ENCODE measurements at places on chromosomes 5 and 9. TPM values are rescaled to one million over a fixed set of nuclear protein-coding genes. Genes with fewer than 3 reads are reported as not detected.

The ZMAT2 gene
- 31.4 TPM for total RNA-seq

The GLDC gene
- total RNA-seq = not detected

DNA sequence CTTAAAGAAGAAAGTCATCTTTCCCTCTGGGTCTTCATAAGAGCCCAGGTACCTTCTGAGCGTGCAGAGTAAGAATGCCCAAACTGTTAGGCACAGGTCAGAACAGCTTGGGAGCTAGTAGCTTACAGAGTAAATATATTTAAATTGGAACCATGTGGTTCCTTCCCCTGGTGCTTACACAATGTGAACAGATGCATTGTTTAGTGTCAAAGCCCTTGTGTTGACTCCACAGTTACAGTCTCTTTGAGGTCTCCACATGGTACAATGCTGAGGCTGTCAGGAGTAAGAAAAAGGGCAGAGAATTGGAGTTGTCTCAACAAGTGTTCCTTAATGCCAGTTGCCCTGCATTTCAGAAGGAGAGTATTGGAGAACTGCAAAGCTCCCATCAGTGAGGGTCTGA lies 188.5 kb downstream of the PAPPA start:
- no peak for DNase-seq

DNA sequence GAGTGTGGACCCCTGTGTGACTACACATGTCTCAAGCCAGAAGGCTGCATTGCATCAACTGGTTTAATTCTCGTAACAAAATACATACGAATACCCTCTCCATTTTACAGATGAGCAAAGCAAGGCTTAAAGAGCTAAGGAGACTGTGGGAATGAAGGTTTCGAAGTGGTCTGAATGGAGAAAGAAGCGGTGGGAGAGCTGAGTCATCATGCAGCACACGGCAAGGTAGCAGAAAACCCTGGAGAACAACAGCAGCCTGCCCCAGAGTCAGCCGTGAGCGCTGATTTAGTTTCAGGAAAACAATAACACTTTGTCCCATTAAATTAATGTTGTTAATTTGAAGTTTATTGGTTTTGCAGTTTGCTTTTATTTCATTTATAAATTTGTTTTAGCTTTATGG lies 223.8 kb downstream of the HSPA4 start:
- DNase-seq = no peak

GRCh38 chr5:73793911-73794310 lies 167.9 kb downstream of the ARHGEF28 start:
- DNase-seq = no peak

GRCh38 chr5:169590602-169591001 lies 7.0 kb downstream of the SPDL1 start:
- DNase-seq = no peak

GRCh38 chr5:177494346-177495195 lies 2.8 kb downstream of the PDLIM7 start:
- peak; percentile 70 for DNase-seq

DNA sequence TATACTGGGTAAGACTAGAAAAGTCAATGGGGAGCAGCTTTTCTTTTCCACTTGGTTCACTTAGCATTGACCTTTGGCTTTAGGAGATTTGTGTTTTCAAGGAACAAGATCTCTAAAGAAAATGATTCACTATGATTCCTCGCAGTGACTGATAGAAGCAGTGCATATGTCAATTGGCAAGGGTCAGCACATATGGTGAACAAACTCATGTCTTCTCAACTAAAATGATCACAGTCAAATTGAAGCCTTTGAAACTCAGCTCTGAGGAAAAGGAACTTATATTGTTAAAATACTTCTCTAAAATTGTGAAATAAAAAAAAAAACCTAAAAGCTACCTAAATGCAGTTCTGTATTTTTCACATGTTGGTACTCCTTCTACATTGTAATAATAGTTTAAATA lies 43.2 kb upstream of the IL7R start:
- no peak for DNase-seq

- no peak for DNase-seq
Measured at GRCh38 chr5:172820046-172820767, 13.8 kb upstream of the ERGIC1 start.
